ENCODE measurements at places on chromosomes 4 and X.

- peak; percentile 27 for DNase-seq
Measured at GRCh38 chr4:26780539-26780938, 80.1 kb upstream of the STIM2 start.

- no peak for DNase-seq
Measured at GRCh38 chr4:25223802-25224375, 9.9 kb upstream of the PI4K2B start.

- no peak for DNase-seq
Measured at GRCh38 chr4:162732876-162733275, 433.8 kb downstream of the NAF1 start.

DNA sequence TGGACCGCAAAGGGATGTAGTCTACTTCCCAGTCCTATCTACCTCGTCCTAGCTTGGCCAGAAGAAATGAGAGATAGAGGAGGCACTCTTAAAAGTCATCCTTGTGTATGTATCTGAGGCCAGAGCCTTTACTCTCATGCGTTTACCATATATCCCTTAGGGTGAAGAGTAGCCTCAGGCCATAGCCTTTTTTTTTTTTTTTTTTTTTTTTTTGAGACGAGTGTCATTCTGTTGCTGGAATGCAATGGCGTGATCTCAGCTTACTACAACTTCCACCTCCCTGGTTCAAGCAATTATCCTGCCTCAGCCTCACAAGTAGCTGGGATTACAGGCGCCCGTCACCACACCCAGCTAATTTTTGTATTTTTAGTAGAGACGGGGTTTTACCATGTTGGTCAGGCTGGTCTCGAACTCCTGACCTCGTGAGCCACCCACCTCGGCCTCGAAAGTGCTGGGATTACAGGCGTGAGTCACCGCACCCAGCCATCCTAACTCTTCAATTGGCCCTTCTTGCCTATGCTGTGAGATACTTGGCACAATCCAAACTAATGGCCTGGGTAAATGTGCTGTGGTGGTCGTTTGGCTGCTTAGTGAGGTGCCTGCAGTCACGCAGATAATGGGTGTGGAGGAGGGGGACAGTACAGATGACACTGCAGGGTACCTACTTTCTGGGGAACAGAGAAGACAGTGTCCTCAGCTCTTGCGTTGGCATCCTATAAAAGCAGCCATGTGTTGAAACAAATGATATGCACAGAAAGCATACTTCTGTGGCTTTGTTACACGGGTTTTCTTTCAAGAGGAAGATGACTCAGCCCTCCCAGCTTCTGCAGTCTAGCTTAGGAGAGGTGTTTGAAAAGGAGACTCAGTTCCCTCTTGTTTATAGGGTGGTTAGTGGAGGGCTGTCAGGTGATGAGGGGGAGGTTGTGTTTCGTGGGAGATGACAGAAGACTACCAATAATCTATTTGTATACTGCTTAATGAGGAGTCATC lies 10.4 kb upstream of the DGAT2L6 start:
- DNase-seq: no peak

- no peak for DNase-seq
Measured at GRCh38 chrX:49860867-49861535, 18.3 kb upstream of the USP27X start.

DNA sequence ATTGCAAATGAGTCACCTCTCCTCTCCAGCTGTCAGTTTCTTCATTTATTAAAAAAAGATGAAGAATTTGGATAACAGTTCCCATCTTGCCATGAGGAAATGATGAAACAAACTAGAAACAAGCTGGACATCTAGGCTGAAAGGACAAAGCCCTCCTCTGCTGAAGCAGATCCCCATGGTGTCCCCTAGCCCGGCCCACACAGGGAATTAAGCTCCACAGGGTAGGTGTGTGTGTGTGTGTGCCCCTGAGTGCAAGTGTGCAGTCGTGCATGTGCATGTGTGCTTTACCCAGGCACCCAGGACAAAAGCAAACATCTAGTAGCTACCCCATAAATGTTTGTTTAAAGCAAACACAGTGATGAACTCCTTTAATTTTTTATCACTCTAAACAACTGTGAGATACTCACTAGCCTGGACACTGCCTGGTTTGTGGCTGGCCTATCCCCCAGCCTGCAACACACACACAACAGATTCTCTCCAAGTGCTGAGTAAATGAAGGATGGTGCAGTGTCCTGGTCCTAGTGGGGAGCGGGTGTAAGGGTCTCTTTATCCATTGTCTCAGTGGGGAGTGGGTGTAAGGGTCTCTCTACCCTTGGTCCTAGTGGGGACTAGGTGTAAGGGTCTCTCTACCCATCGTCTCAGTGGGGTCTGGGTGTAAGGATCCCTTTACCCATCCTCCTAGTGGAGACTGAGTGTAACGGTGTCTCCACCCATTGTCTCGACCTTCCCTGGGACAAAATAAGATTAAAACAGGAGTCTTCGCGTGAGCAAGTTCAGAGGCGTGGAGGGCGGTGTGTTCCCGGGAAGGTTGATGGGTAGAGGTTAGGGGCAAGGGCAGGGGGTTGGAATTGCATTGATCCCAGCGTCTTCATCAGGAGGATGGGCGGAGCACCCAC lies 688 bp upstream of the EVC start:
- no peak for DNase-seq

GRCh38 chr4:183078634-183079033 lies 20.4 kb upstream of the WWC2 start:
- DNase-seq: no peak

DNA sequence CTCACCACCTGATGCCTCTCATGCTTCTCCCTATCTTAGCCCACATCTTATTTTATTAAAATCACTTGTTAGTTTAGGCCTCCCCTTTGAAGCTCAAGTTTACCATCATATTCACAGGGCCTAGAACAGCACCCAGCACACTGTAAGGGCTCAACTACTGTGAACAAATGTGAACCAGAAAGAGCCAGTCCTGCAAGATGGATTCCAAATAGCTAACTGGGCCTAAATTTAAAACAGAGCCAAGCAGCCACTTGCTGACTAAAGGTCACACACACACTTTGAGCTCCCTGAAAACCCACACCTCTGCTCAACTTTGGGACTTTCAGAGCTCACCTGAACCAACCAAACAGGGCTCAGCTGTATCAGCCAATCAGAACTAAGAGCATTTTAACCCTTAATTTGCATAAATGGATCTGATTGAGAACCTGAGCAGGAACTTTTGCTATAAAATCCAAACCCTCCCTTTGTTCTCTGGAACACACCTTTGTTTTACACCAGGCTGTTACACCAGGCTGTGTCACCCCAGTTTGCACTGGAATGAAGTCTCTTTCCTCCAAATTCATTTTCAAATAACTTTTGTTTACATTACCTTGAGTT lies 62.1 kb upstream of the EXOC1L start:
- no peak for DNase-seq

DNA sequence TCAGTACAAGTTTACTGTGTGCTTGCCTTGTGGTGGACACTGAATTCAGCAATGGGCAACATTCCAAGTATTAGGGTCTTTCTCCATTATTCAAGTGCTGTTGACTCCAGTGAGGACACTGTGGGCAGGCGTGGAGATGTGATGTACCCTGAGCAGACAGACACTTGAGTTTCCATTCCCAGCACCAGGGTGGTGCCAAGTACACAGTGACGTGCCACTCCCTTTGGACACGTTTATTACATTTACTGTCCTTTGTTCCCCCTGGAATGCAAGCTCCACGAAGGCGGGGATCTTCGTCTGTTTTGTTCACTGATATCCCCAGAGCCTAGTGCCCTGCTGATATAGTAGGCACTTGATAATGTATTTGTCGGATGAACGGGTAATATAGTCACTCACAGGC lies 130.6 kb upstream of the STX18 start:
- no peak for DNase-seq

DNA sequence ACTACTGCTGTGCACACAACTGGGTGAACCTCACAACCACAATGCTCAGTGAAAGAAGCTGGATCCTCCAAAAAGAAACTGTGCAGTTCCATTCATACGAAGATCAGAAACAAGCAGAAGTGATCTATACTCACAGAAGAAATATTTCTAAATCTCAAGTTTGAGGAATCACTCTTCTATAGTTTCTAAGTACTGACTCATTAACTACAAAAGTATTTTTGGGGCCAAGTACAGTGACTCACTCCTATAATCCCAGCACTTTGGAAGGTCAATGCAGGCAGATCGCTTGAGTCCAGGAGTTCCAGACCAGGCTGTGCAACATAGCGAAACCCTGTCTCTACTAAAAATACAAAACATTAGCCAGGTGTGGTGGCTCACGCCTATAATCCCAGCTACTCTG lies 51.3 kb upstream of the RELL1 start:
- no peak for DNase-seq

DNA sequence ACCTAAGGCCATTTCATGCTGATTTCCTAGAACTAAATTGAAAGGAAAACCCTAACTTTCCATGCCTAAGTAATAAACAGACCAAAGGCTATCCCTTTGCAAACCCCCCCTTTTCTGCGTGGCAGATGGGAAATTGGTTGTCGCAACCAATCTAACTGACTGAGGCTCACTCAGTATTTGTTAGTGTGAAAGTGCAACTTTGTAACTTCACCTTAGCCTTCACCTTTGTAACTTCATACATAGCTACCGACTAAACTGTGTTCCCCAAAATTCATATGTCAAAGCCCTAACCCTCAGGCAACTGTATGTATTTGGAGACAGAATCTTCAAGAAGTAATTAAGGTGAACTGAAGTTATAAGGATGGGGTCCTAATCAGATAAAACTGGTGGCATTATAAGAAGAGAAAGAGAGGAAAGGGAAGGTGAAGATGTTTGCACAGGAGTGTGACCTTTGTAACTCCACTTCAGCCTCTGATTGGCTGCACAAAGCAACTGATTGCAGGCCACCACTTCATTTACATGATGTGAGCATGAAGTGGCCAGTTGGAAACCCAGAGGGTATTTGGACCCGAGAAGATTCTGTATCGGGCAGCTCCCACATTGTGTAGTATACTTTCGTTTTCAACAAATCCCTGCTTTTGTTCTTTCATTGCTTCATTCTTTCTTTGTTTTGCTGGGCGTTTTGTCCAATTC lies 4.9 kb upstream of the TMEM33 start:
- DNase-seq: no peak

DNA sequence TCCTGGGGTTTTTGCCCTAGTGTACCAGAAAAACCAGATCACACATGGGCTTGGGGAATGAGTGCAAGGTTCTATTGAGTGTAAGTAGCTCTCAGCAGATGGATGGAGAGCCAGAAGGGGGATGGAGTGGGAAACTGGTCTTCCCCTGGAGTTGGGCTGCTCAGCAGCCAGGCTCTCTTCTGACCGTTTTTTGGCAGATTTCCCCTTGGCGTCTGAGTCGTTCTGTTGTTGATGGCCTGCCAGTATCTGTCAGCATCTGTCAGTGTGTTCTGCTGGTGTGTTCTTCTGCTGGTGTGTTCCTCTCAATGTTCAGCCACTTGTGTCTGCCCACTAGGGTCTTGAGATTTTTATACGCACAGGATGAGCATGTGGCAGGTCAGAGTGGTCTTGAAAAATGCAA lies 633.9 kb upstream of the CPEB2 start:
- DNase-seq: no peak

DNA sequence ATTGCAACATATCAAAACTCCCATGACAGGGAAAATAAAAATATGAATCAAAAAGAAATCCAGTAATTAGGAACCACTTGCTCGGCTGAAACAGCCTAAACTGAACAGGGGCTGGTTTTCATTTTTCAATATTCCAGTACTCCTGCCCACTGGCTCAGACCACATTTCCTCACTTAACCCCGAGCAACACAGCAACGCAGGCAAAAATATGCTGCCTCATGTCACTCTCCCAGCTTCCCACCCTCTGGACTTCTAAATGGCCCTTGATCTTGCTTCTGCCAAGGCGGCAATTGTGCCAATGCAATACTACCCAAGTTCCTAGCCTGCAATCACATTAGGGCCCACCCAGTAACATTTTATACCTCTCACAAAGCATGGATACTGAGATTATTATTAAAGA lies 30.6 kb downstream of the USP46 start:
- DNase-seq: no peak

GRCh38 chr4:85607624-85608023 lies 132.7 kb downstream of the ARHGAP24 start:
- DNase-seq: no peak

DNA sequence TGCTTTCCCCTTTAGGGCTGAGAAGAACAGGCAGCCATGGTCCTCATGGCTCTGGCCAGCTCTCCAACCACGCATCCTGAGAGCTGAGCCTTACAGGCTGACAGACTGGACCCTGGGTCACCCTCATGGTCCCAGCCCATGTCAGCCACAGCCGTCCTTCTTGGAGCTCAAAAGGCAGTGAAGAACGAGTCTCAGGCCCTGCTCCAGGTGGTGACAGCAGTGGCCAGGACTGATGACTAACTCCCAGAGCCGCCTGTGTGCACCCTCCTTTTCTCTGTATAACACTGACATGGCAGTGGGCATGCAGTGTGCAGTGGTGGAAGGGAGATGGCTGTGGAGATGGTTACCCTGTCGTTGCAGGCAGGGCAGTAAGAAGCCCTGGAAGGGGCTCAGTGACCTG lies 10.3 kb upstream of the DUSP9 start:
- no peak for DNase-seq

- no peak for DNase-seq
Measured at GRCh38 chrX:2682565-2683177, 8.4 kb upstream of the CD99 start.

- no peak for DNase-seq
Measured at GRCh38 chrX:123964156-123964834, 2.8 kb downstream of the STAG2 start.

Measured in GM04503 (cell line).